ENCODE measurements at places on chromosomes 1 and 21.

- peak; percentile 77 for DNase-seq
Observed at GRCh38 chr1:45266151-45266801, 59.9 kb upstream of the ZSWIM5 start.

- DNase-seq = no peak
Observed at GRCh38 chr1:160636076-160636475, 10.8 kb downstream of the SLAMF1 start.

GRCh38 chr21:34582506-34583150 lies 32.3 kb downstream of the RCAN1 start:
- DNase-seq = peak; percentile 59

DNA sequence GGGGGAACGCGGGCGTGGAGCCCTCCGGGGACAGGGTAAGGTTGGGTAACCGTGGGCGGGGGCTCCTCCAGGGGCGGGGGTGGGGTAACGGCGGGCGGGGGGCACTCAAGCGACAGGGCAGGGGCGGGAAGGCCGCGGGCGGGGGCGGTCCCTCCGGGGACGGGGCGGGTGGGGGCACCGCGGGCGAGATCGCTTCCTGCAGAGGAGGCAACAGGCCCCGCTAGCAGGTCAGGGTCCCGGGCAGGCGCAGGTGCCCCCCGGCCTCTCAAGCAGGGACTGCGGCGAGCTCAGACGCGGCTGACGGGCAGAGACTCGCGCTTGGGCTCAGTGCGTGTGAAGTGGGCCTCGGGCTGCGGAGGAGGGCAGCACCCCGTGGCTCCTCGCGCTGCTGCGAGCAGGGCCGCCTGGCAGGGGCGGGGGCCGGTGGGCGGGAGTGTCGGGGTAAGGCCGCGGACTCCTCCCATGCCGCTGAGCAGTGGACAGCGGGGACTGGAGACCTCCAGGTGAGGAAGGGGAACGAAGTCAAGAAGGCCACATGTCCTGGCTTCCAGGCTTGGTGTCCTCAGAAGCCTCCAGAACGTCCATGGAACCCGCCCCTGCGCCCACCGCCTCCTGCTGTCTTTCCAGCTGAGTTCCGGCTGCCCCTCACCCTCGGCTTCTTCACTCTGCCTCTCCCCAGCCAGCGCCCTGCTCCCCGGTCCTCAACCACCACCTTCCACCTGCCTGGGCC lies 627 bp upstream of the GNB1 start:
- peak; percentile 70 for DNase-seq

DNA sequence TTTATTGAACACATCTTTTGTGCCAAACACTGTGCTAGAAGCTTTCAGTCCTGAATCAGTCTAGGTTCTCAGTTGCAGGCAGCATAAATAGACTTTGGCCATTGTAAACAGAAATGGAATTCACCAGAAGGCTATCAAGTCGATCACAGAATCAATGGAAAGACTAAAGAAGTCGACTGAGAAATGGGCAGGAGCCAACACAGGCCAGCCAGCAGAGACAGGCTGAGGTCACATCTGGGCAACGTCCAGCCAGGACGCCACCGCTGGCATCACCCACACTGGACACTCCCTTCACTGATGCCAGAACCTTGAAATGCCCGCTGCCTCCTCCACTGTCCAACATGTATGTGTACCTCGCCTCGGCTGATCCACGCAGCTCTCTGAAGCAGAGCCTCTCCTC lies 5.5 kb upstream of the CNTN2 start:
- no peak for DNase-seq

DNA sequence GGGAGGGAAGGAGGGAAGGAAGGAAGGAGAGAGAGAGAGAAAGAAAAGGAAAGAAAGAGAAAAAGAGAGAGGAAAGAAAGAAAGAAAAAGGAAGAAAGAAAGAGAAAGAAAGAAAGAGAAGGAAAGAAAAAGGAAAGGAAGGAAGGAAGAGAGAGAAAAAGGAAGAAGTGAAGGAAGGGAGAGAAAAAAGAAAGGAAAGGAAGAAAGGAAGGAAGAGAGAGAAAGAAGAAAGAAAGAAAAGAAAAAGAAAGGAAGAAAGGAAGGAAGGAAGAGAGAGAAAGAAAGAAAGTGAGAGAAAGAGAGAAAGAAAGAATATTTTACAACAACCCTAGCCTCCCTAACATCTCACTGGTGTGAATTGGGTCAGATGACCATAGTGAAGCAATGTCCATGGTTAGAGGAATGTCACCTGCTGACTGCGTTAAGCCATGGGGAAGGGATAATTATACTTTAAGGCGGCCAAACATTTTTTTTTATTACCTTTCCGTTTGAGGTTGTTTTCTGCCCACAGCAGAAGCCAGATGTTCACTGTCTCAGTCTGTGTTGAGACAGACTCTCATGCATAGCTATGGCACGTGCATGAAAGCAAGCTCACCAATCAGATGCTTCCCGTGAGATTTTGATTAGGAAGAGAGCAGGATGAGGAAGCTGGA lies 76.4 kb downstream of the SNRPE start:
- DNase-seq = peak; percentile 52

GRCh38 chr1:3775490-3776230 lies 3.1 kb downstream of the SMIM1 start:
- DNase-seq = peak; percentile 96

DNA sequence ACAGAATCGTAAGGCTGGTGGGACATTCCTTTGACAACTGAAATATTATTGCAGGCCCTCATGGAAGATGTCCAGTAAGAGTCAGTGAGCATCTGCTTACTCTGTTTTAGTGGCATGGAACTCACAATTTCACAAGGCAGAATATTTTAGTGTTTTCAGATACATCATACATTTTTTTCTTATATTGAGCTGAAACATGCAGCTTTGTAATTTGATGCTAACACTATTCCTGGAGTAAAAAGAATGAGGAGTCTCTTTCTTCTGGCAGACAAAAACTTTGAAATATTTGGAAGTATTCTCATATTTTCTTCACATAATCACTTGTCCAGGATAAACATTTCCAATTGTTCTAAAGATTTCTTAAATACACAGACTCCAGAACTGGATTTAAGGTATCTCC lies 17.7 kb downstream of the CLDN17 start:
- DNase-seq = no peak

DNA sequence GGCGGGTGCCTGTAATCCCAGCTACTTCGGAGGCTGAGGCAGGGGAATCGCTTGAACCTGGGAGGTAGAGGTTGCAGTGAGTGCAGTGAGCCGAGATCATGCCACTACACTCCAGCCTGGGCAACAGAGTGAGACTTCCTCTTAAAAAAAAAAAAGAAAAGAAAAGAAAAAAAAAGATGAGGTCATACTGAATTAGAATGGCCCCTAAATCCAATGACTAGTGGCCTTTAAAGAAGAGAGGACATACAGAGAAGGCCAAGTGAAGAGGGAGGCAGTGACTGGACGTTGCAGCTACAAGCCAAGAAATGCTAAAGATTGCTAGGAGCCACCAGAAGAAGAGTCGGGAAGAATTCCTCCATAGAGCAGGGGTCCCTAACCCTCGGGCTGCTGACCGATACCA lies 76.9 kb upstream of the TIAM1 start:
- DNase-seq = no peak

DNA sequence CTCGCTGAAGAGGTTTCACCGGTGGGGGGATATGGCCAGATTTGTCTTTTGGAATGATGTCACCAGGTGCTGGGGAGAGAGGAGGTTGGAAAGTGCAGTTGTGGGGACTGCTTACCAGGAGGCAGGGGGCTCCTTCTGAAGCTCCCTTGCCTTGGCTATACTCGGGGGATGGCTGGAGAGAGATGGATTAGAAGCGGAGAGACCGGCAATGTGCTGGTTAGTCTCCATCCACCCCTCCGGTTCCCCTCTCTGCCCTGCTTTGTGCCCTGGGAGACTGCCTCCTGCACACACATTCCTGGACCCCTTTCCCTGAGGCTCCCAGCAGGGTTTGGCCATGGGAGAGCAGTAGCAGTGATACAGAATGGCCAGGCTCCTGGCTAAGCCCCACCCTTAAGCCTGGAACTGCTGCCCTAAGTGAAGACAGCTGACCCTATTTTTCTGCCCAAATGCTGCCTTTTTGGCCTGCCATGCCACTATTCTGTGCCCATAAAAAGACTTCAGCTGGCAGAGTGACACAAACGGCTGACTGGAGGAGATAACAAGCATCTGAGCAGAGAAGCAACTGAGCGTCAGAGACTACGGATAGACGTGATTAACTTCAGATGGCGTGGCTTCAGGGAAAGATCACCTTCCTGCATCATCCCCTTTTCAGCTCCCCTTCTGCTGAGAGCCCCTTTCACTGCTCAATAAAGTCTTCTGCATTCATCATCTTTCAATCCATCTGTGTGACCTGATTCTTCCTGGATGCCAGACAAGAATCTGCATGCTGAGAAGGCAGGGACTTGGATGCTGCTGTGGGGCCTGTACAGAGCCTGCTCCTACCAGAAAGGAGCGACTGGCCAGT lies 14.5 kb upstream of the VPS13D start:
- peak; percentile 32 for DNase-seq

- no peak for DNase-seq
Observed at GRCh38 chr1:77467021-77467595, 185.3 kb downstream of the AK5 start.

DNA sequence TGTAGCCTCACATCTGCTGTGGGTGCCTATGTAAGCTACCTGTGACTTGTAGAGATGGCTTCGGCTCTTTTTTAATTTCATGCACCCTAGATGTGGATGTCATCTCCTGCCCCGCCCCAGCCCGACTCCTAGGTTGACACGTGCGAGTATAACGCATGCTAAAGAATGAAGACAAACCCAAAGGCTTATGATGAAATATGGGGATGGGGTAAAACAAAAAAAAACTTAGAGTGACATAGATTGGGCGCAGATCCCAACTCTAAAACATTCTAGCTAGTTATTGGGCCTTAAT lies 613 bp upstream of the ERO1B start:
- peak; percentile 76 for DNase-seq

DNA sequence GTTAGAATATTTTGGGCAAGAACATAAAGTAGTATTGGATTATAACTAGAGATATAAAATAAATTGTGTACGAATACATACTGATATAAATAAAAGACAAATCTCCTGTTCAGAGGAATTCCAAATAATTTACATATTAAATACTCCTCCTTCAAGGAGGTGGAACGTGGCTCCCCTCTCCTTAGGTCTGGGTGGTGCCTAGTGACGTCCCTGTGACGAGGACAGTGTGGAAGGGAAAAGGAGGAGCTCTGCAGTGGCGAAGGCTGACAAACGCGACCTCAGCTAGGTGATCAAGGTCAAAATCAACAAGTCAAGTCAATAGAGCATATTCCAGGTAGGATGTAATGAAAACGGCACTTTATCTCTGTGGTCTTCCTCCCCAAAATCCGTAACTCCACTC lies 310.0 kb downstream of the SMYD3 start:
- DNase-seq = no peak

- DNase-seq = no peak
Observed at GRCh38 chr1:36175137-36176095, 19.5 kb downstream of the MAP7D1 start.

- no peak for DNase-seq
Observed at GRCh38 chr1:170978371-170978910, 43.1 kb downstream of the MROH9 start.

DNA sequence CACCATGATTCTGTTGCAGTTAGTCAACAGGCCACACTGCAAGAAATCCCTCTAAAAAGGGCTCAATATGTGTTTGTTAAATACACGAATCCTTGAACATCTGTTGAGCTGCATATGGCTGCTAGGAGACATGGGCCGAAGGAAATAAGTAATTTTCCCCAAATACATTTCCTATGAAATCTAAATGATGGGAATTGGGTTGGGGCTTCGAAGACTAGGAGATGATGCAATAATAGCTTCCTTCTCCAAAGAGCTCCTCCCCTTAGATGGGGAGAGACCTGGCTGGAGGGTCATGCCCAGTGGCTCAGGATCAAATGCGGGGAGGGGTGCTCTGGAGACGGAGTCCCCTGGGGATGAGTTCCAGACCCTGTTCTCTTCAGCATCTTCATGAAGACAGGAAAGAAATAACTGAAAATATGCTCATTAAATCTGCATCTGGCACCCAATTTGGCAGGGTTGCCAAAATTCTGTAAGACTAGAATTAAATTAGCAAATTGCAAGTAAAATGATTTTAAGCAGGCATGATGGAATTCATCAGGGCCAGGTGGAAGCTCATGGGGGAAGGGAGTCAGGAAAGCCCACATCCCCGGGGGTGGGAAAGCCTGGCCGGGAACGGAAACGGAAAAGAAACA lies 165.0 kb upstream of the EDN2 start:
- no peak for DNase-seq

GRCh38 chr1:198030682-198031081 lies 113.5 kb downstream of the LHX9 start:
- DNase-seq = no peak

DNA sequence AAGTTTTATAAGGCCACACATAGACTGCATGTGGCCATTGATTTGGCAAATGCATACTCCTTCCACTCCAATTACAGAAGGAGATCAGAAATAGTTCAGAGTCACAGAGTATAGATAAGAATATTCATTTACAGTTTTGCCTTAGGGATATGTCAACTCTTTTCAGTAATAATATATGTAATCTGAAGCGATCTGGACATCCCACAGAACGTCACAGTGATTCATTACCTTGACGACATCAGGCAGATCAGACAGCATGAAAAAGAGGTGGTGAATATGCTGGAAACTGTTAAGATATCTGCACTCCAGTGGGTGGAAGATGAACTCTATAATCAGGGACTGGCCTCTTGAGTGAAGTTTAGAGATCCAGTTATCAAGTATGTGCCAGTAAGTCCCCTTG lies 240.4 kb downstream of the DPYD start:
- peak; percentile 78 for DNase-seq

- no peak for DNase-seq
Observed at GRCh38 chr1:147833231-147833860, 69.2 kb upstream of the GJA8 start.

- DNase-seq = no peak
Observed at GRCh38 chr1:53511933-53512806, 53.0 kb downstream of the DMRTB1 start.

DNA sequence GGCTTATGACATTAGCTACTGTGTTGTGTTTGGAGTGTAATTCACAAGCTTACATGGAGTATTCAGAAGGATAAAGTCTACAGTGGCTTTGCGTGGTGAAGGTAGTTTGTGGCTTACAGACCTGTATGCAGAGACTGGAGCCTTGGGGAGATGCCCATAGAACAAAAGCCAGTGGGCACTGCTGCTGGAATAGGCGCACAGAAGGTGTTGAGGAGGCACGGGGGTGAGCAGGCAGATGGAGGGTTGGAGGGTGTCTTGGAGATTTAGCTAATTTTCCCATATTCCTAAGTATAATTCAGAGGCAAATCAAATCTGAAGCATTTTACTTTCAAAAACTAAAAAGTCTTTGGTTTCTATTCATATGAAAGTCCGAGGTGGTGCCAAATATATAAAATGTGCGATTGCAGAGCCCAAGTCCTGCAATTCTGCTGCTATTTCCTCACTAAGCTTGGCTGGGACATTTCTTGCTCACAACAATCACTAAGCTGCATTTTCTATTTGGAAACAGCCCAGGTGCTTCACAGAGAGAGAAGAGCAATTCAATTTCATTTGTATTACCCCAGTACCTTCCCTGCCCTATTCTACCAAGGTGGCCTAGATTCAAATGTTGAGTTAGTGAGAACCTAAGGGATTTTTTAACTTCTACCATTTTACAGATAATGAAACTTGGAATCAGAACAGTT lies 48.5 kb downstream of the FH start:
- DNase-seq = no peak

GRCh38 chr1:220954321-220955075 lies 75.3 kb downstream of the HLX start:
- DNase-seq = no peak
